Stimulated activated CD4-positive, alpha-beta T cell treated with anti-CD3 and anti-CD28 coated beads, Interleukin-12 subunit alpha, Interleukin-12 subunit beta, amount 100 ng/mL, for 48 hours (primary cell): ENCODE measurements at places on chromosomes 4 and X.

DNA sequence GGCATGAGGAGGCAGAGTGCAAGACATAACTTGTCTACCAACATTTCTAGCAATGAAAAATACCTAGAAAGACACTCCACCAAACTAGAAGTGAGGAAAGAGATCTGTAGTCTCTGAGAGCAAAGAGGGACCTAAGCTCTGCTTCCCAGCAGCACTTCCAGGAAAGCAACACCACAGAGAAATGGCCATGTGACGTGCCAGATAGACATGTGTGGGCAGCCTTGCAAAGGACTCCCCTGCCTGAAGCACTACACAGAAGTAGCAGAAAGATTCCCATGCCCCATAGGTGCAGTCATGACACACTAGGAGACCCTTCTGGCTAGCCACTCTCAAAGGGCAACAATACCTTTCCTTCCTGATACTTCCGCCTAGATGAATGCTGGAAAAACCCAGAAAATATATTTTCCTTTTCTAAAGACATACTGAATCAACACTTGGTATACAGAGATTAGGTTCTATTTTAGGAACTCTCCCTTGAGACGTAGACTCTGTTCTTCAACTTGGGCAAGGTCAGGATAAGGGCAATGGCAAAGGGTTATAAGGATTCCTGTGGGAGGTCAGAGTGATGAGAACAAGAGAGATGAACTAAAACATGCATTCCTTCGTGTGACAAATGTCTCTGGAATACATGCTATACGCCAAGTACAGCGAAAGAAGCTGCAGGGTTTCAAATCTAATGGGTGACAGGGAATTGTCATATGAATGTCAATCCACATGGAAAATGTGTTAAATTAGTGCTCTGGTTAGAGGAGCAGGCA lies 187.5 kb upstream of the ETNPPL start:
- no peak for DNase-seq

DNA sequence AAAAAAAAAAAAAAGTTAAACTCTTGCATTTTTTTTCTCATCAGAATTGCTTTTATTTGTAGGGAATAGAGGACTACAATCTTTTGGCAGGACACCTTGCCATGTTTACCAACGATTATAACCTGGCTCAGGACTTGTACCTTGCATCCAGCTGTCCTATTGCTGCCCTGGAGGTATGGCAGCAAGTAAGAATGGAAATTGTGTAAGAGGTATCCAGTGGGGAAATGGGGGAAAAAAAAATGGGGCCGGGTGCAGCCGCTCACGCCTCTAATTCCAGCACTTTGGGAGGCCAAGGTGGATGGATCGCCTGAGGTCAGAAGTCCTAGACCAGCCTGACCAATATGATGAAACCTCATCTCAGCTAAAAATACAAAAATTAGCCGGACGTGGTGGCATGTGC lies 49.8 kb downstream of the WDR19 start:
- DNase-seq = no peak

GRCh38 chr4:113476800-113477199 lies 284.7 kb downstream of the CAMK2D start:
- peak; percentile 14 for DNase-seq

- no peak for DNase-seq
Measured at GRCh38 chrX:121987835-121988234, 940.4 kb downstream of the GLUD2 start.

DNA sequence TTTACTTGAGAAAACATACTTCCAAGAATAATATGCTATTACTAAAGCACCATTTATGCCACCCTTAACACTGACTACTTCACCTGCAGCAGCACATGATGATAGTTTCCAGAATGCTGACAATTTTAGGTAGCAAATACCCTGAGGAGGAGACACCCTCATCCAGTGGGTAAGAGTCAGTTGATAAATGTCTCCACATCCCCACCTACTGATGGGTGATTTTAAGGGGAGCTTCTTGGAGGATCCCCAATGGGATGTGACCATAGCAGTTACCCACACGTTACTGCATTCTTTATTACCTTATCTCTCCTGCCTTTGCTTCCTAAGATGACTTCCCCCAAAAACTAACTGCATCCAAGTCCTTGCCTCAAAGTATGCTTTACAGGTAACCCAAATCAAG lies 131.2 kb upstream of the SMARCAD1 start:
- no peak for DNase-seq

GRCh38 chr4:7121866-7122653 lies 54.2 kb upstream of the GRPEL1 start:
- DNase-seq = no peak

DNA sequence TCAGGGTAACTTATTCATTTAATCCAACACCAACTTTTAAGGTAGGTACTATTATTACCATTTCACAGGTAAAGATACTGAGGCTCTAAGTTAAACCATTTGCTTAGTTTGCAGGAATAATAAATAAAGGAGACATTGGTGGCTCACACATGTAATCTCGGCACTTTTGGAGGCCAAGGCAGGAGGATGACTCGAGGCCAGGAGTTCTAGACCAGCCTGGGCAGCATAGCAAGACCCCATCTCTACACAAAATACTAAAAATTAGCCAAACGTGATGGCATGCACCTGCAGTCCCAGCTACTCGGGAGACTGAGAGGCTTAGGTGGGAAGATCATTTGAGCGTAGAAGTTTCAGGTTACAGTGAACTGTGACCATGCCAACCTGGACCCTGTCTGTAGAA lies 37.7 kb downstream of the SULT1E1 start:
- DNase-seq = no peak

GRCh38 chr4:79661196-79661595 lies 253.2 kb upstream of the GK2 start:
- DNase-seq = no peak

GRCh38 chrX:113545040-113545439 lies 704.4 kb upstream of the AMOT start:
- no peak for DNase-seq

- DNase-seq = no peak
Measured at GRCh38 chr4:111855308-111855707, 289.9 kb upstream of the FAM241A start.

DNA sequence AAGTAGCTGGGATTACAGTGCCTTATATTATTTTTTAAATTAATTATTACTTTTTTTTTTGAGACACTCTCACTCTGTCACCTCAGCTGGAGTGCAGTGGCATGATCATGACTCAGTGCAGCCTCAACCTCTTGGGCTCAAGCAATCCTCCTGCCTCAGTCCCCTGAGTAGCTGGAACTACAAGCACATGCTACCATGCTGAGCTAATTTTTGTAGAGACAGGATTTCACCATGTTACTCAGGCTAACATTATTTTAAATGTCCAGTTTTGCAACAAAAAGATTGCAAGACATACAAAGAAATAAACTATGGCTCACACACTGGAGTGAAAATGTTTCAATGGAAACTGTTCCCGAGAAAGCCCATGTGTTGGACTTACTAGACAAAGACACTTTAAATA lies 59.2 kb downstream of the MND1 start:
- no peak for DNase-seq

GRCh38 chr4:20193141-20193936 lies 58.4 kb upstream of the SLIT2 start:
- no peak for DNase-seq

DNA sequence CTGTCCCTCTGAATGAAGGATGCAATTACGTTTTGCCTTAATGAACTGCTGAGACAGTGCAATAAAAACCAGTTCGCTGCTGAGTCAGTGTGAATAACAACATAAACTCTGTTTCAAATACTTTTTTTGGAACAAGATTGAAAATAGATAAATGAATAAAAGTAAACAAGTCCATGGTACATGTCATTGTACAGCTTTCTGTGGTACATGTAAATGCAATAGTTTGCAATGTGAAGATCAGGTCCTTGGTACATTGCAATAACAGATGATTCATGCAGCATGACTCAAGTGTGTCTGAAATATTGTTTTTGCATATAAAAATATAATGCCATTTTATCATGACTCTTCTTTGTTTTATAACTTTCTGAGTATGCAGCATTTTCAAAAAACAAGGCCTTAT lies 193.4 kb upstream of the PACRGL start:
- no peak for DNase-seq

- DNase-seq = no peak
Measured at GRCh38 chr4:167614866-167615265, 380.6 kb upstream of the SPOCK3 start.

GRCh38 chrX:46713672-46714490 lies 45.0 kb downstream of the SLC9A7 start:
- DNase-seq = no peak

DNA sequence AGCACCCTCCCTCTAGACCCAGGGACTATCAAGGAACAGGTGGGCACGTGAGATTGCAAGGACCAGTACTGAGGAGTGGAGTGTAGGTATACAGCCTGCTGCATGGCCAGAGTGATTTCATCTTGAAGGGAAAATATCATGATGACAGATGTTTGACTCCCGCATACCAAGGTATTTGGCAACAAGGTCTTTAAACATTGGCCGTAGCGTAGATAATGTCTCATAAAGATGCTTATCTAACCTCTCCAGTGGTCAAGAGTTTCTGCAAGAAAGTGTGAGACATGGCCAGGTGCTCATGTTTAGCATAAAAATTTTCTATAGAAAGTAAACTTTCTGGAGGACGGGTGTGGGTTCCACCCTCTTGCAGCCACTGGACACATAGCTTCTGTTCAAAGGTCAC lies 18.7 kb upstream of the ZNF630 start:
- DNase-seq = no peak

GRCh38 chrX:15472531-15472930 lies 20.6 kb downstream of the PIR start:
- DNase-seq = no peak

DNA sequence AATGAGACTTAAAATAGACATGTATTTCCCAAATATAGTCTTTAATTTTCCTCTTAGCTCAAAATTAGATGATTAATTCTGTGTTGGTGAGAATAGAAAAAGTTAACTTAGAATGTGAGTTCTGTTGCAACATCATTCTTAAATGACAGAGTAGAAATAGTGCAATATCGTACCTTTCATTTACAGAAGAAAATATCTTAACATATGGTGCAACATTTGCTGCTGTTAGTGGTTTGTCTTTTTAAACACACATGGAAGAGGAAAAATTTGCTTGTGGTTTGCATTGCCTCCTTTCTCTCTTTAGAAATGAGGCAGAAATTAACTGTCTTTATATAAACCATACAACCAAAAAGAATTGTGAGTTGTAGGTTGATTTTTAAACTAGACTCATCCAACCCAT lies 39.3 kb upstream of the FHDC1 start:
- DNase-seq = no peak

DNA sequence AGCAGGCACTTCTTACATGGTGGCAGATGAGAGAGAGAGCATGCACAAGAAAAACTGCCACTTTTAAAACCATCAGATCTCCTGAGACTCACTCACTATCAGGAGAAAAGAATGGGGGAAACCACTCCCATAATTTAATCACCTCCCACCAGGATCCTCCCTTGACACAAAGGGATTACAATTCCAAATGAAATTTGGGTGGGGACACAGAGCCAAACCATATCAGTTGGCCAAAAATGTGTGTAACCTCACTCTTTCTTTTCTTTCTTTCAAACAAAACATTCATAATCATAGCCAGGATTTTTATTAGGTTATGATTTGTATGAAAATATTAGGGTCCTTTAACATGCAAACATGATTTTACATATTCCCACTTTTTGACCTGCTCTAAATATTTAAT lies 222.1 kb downstream of the PCDH18 start:
- no peak for DNase-seq

DNA sequence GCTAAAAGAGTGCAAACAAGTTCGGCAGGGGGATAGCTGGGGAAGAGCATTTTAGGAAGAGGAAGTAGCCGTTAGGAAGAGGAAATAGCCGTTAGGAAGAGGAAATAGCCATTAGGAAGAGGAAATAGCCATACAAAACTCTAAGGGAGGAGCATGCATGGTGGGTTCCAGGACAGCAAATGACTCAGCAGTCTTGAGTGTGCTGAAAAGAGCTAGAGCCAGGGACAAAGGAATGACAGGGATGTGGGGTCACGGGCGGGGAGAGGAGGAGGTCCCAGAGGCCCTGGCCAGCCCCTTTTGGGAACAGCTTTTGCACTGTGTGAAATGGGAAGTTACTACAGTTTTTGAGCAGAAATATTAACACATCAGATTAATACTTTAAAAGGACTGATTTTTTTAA lies 882.6 kb downstream of the TRIML1 start:
- DNase-seq = no peak

DNA sequence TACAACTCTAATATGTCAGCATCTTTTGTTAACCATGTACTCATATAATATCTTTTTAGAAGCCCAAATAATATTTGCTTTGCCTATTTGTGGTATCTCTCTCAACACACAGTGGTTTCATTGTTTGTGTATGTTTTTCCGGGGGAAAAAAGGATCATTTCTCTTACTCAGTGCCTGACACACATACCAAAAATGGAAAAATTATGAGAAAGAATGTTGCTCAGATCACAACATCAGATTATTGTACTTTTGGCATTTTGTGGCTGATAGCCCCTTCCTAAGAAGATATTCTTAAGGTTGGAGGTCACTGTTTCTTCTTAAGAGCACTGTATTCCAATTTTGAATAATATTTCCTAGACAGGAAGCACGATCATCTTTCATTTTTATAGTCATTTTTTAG lies 93.6 kb downstream of the PDLIM5 start:
- DNase-seq = no peak

GRCh38 chrX:48965959-48966358 lies 5.7 kb downstream of the KCND1 start:
- DNase-seq = no peak
